Stimulated activated naive B cell treated with anti-CD40 and anti-IgM and Interleukin-4, amounts not matched to agents 10 μg/mL and 1 μg/mL and 100 μg/mL, for 72 hours (primary cell): ENCODE measurements at places on chromosomes 11 and 22.

GRCh38 chr11:25824688-25825087 is 507.2 kb upstream of the ANO3 start:
- no peak for DNase-seq

DNA sequence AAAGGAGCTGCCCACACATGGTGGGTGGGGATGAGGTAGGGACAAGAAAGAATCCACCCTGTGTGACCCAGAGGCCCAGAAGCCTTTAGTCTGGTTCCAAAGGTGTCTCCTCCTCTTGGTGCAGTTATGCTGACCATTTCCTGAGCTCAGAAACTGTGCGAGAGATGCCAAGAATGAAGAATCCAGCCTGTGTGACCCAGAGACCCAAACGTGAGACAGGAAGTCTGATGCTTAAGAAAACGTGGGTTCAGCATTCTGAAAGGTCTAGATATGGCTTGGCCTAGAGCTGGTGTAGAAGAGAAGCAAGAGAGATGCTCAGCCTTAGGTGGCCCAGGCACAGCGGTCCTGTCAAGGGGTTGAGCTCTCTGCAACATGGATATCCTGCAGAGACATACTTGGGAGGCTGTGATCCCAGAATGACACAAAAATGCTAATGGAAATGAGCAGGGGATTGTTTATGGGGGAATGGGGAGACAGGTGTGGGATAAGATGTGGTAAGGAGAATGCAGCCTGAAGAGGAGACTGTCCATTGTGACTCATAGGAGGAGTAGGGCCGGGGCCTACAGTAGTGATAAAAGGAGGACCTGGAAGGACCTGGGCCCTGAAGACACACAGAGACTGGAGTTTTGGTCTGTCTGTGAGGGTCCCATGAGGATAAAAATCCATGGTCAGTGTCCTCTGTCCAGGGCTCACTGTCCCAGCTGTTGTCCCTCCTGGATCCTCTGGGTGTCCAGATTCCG is 79.0 kb downstream of the ZNF280B start:
- no peak for DNase-seq

GRCh38 chr11:96051820-96052219 is 127.9 kb upstream of the MTMR2 start:
- DNase-seq: no peak

DNA sequence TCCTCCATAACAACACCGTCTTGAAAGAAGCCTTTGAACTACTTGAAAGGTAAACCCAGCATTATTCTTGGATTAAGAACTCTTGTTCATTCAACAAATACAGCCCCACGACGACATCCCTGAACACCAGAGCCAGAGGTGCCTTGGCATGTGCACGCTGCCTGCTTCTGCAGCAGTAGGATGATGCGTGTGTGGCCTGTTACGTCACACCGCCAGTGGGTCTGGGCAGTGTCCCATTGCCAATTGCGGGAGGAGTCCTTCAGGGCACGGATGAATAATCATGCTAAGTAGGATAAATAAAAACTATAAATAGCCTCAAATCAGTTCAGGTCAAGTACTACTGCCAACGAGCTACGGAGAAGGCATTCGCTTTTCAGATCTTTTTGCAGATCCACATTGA is 380.5 kb downstream of the SHANK2 start:
- no peak for DNase-seq

- no peak for DNase-seq
Measured at GRCh38 chr22:29684244-29684643, 35.6 kb upstream of the CABP7 start.

GRCh38 chr11:36265793-36266628 is 23.2 kb downstream of the COMMD9 start:
- peak; percentile 34 for DNase-seq

DNA sequence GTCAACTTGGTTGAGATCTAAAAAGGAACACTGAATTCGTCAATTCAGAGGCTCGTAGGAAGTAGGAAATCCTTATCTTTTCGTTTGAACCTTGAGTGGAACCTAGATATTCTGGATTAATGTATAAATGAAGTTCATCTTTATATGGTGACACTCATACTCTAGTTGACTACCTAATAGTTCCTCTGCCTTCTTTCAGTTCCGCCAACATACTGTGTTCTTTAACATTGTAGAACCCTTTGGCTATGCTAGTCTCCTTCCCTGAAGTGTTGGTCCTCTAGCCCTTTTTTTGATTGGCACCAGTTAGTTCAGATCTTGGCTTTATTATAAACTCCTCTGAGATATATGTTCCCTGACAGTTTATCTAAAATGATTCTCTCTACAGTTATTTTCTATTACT is 1.5 kb downstream of the ATM start:
- no peak for DNase-seq

DNA sequence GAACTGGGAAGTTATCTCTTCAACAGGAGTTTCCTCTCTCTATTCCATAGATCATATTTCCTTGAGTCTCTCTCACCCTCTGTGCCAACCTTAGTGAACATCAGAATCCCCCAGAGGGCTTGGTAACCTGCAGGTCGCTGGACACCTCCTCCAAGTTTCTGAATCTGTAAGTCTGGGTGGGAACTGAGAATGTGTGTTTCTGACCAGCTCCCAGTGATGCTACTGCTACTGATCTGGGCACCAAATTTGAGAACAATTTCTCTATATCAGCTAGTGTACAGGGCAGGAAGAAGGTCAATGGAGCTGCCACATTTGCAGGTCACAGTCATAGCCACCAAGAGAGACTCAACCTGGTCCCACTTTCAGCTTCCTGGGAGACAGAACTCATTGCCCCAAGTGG is 62.9 kb downstream of the RCN1 start:
- no peak for DNase-seq
